Stimulated activated CD8-positive, alpha-beta memory T cell treated with anti-CD3 and anti-CD28 coated beads, Interleukin-7, amount 100 ng/mL, for 4 hours (primary cell): ENCODE measurements at places on chromosomes 1 and 21.

DNA sequence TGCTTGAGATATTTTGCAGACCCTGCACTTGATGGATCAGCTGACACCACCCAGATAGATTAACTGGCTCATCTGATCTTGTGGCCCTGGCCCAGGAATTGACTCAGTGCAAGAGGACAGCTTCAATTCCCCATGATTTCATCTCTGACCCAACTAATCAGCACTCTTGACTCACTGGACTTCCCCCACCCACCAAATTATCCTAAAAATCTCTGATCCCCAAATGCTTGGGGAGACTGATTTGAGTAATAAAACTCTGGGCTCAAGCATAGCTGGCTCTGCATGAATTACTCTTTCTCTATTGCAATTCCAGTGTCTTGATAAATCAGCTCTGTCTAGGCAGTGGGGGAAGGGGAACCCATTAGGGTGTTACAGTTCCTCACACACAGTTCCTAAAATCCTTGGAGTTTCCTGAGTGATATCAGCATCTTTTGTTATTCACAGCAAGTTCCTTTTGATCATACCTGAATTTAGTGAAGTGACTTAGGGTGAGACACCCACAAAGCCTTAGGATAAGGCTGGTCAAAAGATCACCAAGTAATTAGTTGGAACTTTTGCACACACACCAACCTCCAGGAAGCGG is 104.2 kb downstream of the COP1 start:
- DNase-seq = no peak

GRCh38 chr1:30295674-30296073 is 427.7 kb downstream of the MATN1 start:
- no peak for DNase-seq

- no peak for DNase-seq
These were observed 8.0 kb downstream of the MMEL1 start for GRCh38 chr1:2624735-2625300.

DNA sequence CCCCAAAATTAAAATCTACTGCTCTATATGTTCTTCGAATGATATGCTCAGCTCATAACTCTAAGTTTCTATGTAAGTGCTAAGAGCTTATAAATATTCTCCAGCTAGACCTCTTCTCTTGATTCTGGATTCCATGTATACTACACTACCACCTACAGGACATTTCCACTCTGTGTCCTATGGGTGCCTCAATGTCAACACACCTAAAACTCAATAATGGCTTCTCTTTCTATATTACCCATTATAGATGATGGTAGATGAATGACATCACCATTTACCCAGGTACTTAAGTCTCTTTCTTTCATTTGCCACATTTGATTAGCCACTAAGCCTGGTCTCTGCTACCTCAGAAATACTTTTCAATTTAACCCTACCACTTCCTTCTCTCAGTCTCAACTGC is 41.3 kb downstream of the TBX19 start:
- DNase-seq = no peak

- DNase-seq = no peak
These were observed 66.0 kb downstream of the MATN1 start for GRCh38 chr1:30657131-30658013.
